ENCODE measurements at places on chromosomes 7 and 10.

- peak; percentile 71 for DNase-seq
Observed at GRCh38 chr7:28020302-28020940, 160.2 kb downstream of the JAZF1 start.

GRCh38 chr10:102604439-102604841, 39.8 kb upstream of the TRIM8 start:
- DNase-seq, result no peak

DNA sequence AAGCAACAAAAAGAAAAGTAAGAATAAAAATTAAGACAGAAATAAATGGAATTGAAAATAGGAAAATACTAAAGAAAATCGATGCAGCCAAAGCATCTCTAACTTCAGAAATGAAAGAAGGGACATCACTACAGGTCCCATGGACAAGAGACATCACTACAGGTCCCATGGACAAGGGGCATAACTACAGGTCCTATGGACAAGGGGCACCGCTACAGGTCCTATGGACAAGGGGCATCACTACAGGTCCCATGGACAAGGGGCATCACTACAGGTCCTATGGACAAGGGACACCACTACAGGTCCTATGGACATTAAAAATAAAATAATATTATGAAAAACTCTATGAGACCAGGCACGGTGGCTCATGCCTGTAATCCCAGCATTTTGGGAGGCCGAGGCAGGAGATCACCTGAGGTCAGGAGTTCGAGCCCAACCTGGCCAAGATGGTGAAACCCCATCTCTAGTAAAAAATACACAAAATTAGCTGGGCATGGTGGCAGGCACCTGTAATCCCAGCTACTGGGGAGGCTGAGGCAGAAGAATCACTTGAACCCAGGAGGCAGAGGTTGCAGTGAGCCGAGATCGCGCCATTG, 101.0 kb upstream of the DNAAF5 start:
- DNase-seq, result no peak

DNA sequence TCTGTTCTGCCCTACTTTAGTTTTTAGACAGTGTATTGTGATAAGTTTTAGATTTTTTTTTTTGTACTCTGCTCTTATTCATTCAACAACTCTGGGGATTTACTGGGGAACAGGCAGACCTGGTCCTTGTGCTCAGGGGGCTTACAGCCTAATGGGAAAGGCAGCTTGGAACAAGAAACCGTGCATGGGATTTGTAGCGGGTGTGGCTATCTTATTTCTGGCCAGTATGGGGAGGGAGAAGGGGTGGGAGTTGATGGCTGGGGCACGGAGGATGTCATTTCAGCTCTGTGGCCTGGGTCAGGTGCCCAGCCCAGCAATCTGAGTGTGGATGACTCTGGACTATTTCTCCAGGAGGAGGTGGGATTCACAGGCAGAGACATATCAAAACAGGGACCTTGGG, 47.0 kb downstream of the GRK5 start:
- DNase-seq, result no peak

DNA sequence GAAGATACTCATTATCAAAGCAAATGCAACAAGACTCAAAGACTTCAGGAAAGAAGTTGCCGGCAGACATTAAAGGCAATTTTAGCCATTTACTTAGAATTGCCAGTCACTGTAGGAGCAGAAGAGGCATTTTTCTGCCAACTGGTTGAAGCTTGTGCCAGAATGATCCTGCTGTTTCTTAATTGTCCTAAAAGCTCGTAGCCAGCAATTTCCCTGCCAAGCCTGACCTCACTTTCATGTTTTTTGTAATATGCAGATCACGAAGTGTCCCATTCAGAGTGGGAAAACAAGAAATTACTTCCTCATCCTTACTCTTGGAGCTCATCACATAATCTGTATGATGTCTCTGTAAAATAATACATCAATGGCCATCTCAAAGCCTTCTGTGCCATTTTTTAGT, 130.9 kb upstream of the ANKRD1 start:
- no peak for DNase-seq

GRCh38 chr10:95880704-95881103, 27.1 kb upstream of the CC2D2B start:
- DNase-seq, result peak; percentile 38

DNA sequence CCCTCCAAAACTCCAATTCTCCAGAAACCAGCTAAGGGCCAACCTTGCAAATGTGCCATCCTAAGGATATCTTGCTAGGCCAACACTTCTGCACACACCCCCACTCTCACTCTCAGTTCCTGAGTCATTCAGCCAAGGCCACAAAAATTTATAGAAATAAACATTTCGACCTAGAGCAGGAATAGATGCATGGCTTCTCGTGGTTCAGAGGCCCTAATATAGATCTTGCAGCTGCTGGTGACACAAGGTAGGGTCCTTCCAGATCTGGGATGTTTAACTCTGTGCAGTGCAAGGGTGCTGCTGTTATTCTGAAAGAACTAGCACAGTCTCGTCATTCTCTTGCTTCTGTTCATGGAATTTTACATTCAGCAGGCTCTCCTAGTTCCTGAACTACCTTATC, 369.3 kb downstream of the CALN1 start:
- no peak for DNase-seq
